ENCODE measurements at places on chromosomes 5 and 9.

DNA sequence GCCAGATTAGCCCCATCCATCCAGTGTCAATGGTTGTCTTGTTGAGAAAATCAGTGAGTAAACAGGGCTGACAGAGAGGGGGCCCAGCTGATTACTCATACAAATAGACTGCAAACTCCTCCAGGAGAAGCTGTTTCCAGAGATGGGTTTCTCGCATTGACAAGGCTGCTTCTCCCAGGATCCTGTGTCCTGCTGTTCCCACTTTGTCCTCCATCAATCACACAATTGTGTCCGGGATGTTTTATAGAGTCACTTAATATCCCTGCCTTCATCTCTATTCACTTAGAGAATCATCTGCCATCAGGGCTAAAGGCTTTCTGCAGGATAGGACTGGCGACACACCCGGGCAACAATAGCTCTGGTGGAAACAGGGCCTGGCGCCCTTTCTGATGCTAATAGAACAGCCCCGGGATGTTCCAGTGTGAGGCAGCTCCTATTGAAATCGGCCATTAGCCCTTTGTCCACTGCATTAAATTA lies 71.7 kb upstream of the TBCA start:
- no peak for DNase-seq

- no peak for DNase-seq
Measured at GRCh38 chr9:18755263-18755662, 277.7 kb downstream of the SAXO1 start.

- DNase-seq, result peak; percentile 28
Measured at GRCh38 chr5:76544268-76544926, 78.8 kb downstream of the F2RL2 start.

GRCh38 chr9:86763791-86764190 lies 183.5 kb downstream of the GAS1 start:
- no peak for DNase-seq

GRCh38 chr9:91530829-91531228 lies 107.2 kb upstream of the NFIL3 start:
- DNase-seq, result no peak

- DNase-seq, result no peak
Measured at GRCh38 chr5:41277476-41278245, 64.3 kb upstream of the C6 start.

GRCh38 chr5:97194366-97194765 lies 11.3 kb upstream of the RIOK2 start:
- DNase-seq, result no peak

DNA sequence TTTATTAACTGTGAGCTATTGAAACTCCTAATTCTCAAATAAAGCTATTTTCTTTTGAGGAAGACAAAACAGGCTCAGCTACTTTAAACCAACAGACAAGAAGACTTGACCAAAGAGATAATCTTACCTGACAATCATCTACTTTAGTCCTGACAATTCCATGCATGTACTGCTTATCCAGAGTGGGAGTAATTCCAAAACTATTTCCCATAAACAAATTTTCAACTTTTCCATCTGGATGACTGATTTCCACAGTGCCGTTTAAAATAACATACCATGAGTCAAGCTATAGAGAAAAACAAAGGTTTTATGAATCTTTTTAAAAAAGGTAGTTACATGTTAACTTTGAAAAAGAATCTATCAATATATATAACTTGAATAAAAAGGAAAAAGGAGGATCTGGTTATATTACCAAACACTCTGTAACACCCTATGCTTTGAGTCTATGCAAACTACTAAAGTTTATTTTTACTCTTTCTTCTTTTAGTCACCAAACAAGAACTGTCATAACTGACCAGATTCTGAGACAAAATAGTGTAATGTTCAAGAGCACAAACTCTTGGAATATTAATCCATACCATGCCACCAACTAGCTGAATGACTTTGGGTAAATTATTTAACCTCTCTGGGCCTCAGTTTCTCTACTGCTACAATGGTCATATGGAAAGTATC lies 129.7 kb downstream of the RAPGEF6 start:
- DNase-seq, result no peak
